Fibroblast of pulmonary artery (primary cell): ENCODE measurements at places on chromosomes 13 and 19.

DNA sequence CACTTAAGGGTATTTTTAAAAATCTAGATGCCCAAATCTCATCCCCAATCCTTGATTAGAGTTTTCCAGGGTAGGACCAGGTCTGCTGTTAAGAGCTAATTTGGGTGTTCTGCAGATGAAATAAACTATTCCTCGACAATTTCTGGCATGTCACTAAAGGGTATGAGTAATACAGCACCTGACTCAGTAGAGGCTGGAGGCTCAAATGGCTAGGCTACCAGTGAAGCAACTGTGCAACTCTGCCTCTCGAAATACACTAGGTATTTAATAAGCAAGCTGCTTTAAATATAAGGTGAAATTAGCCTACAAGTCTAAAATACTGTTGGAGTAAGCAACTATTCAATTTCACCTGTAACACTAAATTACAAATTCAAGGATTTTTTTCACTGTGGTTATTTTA lies 1.5 kb downstream of the RNF6 start:
- DNase-seq: peak; percentile 42

- no peak for DNase-seq
Observed at GRCh38 chr19:6226444-6227155, 53.2 kb downstream of the MLLT1 start.

DNA sequence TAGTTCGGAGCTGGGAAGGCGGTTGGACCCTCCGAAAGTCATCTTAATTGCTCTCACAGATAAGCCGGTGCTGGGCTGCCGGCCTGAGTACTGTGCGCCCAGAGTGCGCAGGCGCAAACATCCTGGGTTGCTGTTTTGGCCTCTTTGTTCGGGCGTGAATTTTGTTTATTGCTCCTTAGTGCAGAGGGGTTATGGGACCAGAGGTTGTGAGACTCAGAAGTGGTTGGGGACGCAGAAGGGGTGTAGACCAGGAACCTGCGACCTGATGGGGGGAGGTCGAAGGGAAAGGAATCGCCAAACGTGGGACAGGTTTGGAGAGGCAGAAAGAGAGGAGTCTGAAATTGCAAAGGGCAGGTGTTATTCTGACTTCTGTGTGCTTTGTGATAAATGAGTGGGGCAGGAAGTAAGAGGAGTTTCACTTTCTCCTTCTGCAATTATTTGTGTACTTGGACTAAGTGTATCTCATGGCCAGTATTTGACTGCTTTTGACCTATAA lies 607 bp upstream of the ZNF566 start:
- peak; percentile 96 for DNase-seq

GRCh38 chr19:31419871-31420445 lies 70.7 kb upstream of the TSHZ3 start:
- DNase-seq: no peak

- no peak for DNase-seq
Observed at GRCh38 chr19:6518145-6518911, 12.5 kb upstream of the TNFSF9 start.

GRCh38 chr13:30618930-30619279 lies 1.2 kb downstream of the USPL1 start:
- no peak for DNase-seq

- DNase-seq: no peak
Observed at GRCh38 chr13:84567848-84568247, 685.6 kb upstream of the SLITRK1 start.

- DNase-seq: no peak
Observed at GRCh38 chr13:93398167-93399035, 171.8 kb downstream of the GPC6 start.

GRCh38 chr13:29510651-29511084 lies 84.8 kb downstream of the SLC7A1 start:
- no peak for DNase-seq

GRCh38 chr13:49315756-49316482 lies 68.2 kb downstream of the CDADC1 start:
- DNase-seq: no peak

DNA sequence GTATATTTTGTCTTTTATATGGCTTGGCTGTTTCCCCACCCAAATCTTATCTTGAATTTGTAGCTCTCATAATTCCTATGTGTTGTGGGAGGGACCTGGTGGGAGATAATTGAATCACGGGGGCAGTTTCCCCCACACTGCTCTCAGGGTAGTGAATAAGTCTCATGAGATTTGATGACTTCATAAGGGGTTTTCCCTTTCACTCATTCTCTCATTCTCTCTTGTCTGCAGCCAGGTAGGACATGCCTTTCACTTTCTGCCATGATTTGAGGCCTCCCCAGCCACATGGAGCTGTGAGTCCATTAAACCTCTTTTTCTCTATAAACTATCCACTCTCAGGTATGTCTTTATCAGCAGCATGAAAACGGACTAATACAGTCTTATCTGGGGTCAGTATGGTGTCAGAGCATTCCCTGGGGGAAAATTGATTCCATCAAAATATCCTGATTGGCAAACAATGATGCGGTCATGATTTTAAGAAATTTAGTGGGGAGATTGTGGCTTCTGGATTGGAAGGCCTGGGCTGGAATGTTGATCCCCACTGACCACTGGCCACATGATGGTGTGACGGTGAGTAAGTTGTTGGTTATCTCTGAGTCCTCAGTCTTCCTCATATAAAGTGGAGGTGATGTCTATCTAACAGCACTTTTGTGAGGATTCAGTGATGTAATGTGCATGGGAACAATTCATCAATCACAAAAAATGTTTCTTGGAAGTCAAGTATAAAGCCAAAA lies 27.5 kb upstream of the ANKRD10 start:
- DNase-seq: peak; percentile 14

DNA sequence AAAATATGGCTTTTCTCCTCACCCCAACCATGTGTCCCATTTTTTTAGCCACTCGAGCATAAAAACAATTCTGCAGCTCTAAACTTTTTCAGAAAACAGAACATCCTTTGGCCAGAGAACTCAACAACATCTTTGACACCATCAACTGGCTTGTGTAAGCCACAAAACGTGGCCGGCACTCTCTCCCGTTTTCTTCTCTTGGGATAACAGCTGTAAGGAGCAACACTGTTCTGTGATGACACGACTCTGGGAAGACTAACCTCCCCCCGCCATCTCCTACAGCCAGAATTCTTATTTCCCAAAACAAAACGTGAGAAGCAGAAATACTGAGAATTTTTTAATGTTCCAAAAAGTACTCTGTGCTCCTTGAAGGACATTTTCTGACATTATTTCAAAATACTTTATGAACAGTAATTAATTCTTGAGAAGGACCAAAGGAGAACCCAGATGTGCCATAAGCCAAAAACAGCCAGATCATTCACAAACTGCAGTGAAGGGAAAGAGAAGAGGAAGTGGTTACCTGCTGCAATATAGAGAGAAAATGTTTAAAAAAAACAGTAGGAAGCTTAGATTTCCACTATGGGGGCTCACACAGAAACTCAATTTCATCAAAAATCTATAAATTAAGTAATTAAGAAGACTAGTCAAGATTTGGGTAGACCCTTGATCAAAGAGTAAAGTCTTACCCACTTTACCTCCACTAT lies 25.8 kb downstream of the COL4A1 start:
- DNase-seq: no peak

- peak; percentile 72 for DNase-seq
Observed at GRCh38 chr19:8578642-8579265, 1.5 kb upstream of the MYO1F start.

- peak; percentile 41 for DNase-seq
Observed at GRCh38 chr13:93723316-93723715, 496.7 kb downstream of the GPC6 start.

DNA sequence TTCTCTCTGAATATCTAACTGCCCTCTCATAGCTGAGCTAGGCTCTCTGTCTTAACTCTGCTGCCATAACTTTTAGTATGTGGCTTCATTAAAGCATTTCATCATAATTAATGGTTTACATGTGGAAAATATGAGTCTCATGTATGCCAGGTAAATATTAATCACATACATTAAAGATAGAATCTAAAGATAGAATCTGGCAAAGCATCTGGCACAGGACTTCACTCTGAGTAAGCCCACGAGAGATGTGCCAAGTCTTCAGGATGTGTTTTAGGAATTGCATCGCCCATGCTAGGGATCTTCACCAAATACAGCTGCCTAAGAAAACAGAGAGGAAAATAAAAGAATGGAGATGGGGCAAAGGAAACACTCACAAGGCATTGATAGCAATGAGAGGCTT lies 285.8 kb downstream of the DIAPH3 start:
- no peak for DNase-seq

- DNase-seq: no peak
Observed at GRCh38 chr19:29409076-29409862, 116.5 kb upstream of the VSTM2B start.

DNA sequence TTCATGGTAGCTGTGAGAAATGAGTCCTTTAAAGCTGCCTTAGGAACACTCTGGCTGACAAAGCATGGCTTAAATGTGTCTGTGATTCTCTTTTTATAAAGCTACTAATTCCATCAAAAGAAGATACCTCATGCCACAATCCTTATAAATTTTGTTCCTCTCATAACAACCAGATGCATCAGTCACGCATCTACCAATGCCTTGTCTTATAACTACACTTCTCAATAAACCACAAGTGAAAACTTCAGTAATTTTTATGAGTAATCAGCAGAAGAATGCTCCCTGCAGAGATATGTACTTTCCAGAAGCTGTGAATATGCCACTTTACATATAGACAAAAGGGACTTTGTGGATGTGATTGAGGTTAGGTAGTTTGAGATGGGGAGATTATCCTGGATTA lies 147.8 kb downstream of the SUCLA2 start:
- DNase-seq: no peak

DNA sequence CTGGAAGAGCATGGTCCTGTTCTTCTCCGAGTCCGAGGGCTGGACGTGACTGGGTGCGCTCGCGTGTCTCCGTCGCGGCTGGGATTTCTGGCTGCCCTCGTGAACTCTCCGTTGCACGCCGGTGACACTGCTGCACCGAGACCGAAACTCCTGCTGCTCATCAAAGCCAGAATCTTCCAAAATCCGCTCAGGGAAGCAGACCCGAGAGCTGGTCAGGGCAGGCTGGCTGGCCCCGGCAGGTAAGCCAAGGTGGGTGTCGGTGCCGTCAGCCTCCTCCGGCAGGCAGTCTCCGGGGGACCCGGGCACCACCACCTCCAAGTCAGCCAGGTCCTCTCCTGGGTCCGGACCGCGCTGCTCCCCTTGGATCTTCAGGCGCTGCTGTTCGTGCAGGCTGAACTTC lies 119.9 kb downstream of the TBC1D4 start:
- DNase-seq: no peak

- no peak for DNase-seq
Observed at GRCh38 chr19:43692877-43693276, 22.9 kb upstream of the PLAUR start.

DNA sequence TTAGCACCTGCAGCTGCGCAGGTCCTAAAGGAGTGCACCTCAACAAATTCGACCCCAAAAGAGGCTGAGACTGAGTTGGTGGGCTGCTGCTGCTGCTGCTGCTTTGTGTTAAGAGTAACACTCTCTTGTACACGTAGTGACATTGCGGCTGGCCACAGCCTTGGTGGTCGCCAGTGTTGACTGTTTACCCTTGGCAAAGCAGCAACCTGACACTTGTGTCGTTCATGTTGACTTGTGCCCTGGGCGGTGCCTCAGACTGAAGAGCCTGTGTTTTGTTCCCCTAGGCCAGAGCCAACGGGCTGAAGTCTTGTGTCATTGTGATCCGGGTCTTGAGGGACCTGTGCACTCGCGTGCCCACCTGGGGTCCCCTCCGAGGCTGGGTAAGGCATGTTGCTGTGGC lies 22.4 kb upstream of the QTRT1 start:
- DNase-seq: no peak

DNA sequence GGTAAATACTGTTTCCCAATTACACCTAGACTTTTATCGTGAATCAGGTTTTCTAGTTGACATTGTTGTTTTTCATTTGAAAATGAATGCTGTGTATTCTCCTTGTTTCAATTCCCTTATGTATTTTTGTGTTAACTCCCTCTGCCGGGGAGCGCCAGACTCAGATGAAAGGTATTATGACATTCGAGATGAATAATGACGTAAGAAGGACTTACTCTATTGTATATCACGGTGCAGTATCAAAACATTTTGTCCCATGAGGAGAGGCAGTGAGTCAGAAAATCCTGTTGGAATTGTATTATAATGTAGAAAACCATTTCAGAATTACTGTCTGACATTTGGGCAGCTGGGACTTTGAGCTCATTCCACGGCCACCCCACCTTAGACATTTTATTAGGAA lies 61.6 kb downstream of the LRCH1 start:
- DNase-seq: peak; percentile 95

DNA sequence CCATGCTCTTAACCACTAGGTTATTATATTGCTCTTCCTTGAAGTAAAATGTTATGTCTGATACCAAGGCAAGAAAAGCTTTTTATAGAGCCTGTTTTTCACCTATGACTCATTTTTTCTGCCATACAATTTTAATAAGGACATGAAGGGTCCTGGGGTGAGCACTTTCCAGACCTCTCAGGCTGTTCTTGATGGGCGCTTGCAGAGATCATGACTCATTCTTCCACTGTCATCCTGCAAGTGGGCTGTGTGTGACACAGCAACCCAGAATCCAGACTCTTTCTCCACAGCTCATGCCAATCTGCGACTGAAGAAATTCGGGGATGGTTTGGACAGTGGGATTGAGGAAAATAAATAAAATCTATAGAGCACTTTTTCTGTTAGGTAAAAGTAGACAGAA lies 506.7 kb upstream of the NBEA start:
- DNase-seq: peak; percentile 32

GRCh38 chr13:35648201-35648600 lies 171.7 kb upstream of the MAB21L1 start:
- peak; percentile 18 for DNase-seq

- DNase-seq: no peak
Observed at GRCh38 chr19:31102674-31103073, 246.6 kb downstream of the TSHZ3 start.

DNA sequence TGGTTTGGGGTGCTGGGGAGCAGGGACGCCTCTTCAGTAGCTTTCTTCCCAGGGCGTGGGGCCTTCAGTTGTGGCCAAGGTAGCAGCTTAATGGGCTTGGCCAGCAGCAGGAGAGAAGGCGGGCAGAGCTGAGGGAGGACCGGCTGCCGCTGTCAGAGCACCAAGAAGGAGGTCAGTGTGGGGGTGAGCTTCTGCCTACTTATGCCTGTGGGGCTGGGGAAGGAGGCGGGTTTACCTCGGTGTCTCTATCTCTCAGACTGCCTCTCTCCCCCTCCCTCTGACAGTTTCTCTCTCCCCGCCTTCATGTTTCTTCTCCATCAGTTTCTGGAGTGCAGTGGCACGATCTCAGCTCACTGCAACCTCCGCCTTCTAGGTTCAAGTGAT lies at the start of gene CAPN12:
Gene CAPN12, minus strand, starts transcription at position 177 of the 384 bp plus-strand sequence. CDS start 309 bp downstream, outside the sequence.
- DNase-seq: no peak

DNA sequence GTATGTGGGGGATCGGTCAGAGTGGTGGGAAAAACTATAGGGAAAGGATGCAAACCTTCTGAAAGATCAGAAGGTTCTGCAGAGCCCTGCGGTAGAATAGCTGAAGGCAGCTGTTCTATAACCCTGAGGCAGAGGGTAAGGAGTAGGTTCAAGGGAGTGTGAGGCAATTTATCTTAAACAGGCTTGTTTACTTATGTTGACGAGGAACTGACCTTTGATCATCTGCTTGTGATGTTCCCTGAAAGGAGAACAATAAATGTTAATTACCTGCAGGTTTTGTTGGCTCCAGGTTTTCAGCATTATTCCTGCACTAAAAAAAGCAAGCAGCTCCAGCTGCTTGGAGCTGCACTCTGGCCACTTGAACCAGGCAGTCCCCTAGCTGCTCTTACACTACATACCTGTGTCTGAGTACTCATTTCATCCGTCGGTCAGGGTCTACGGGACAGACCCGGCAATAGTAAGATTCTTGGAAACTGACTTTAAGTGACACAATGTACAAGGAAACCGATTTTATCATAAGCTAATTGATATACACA lies 202.1 kb downstream of the TBC1D4 start:
- DNase-seq: no peak

GRCh38 chr19:51607920-51608562 lies 22.2 kb downstream of the SIGLEC5 start:
- peak; percentile 85 for DNase-seq

GRCh38 chr19:32308431-32309077 lies 36.9 kb upstream of the ZNF507 start:
- DNase-seq: peak; percentile 1
